Activated CD4-positive, alpha-beta T cell treated with anti-CD3 and anti-CD28 coated beads for 1 hour (primary cell): ENCODE measurements at places on chromosomes 7 and 10.

- no peak for DNase-seq
Measured at GRCh38 chr10:69640196-69640980, 10.3 kb downstream of the FAM241B start.

DNA sequence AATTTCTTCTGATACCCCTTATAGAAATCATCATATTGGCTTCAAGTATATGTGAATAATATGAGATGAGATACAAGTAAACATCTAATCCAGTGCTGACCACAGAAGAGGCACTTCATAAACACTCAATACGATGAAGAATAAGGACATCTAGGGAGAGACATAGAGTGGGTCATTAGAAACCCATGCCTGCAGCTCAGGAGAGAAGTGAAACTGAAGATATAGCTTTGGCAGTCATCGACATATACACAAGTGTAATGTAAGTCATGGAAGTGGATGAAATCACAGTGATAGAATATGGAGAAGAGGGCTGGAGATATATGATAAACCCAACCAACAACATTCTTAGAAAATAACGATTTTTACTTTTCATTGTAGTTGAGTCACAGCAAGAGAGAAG is 665.0 kb downstream of the PARD3 start:
- no peak for DNase-seq

GRCh38 chr7:148633761-148634160 is 43.2 kb downstream of the C7orf33 start:
- no peak for DNase-seq

DNA sequence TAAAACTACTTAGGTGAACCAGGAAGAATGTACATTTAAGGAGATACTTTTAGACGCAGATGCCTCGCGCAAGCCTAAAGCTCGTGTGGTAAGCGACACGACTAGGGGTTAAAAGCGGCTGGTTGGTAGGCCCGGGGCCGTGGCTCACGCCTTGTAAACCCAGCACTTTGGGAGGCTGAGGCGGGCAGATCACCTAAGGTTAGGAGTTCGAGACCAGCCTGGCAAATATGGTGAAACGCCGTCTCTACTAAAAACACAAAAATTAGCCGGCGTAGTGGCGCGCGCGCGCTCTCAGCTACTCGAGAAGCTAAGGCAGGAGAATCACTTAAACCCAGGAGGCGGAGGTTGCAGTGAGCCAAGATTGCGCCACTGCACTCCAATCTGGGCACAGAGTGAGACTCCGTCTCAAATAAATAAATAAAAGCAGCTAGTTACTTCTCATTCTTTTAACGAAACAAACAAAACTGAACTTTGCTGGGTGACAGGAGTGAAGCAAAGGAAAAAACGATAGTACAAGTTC is 879 bp downstream of the NUDT5 start:
- DNase-seq, result peak; percentile 15

DNA sequence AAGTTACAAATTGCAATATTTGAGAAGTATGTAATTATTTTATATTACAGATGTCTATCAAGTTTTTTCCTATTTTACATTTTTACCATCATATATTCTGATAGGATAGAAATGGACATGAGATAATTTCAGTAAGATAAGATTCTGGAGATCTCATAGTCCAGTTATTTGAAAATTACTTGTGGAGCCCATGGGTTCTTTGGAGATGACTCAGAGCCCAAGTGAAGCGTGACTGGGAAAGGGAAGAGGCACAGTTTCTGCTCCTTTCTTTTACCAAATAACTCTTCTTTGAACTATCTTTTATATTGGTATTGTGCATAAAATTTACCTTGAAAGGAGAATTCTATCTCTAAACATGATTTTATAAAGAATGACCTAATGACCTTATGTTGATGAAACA is 2.4 kb downstream of the CD36 start:
- no peak for DNase-seq

- DNase-seq, result no peak
Measured at GRCh38 chr7:135936497-135937217, 40.5 kb downstream of the MTPN start.

DNA sequence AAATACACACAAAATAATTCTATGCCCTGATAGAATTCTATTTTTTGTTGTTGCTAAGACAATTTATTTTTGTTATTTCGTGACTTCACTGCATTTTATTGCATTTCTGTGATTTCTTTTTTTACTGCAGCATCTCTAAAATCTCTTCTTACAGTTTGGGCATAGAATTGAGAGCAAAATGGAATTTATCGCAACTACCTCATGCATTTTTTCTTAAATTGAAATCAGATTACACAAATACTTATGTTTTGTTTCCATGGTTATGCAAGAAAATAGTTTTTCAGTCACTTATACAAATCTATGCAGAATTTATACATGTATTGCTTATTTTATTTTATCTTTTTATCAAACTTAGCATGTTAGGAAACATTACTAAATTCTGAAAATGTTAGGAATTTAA is 781.8 kb upstream of the LRRTM3 start:
- no peak for DNase-seq

DNA sequence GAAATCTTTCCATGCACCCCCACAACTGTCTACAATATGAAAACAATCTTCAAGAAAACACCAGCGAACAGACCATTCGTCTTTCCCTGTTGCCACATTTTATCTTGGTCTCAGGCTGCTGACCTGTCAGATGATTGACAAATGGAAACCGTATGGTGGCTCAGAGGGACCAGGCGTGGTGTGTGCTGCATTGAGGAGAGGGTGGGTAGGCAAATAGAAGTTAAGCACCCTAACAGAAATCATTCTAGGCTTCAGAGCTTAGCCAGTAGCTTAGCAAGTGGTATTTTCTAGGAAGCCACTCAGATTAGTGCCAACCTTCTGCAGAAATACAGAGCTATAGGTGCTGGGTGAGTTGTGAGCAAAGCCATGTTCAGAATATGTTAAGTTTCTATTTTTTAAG is 114.9 kb downstream of the DPP6 start:
- DNase-seq, result no peak

DNA sequence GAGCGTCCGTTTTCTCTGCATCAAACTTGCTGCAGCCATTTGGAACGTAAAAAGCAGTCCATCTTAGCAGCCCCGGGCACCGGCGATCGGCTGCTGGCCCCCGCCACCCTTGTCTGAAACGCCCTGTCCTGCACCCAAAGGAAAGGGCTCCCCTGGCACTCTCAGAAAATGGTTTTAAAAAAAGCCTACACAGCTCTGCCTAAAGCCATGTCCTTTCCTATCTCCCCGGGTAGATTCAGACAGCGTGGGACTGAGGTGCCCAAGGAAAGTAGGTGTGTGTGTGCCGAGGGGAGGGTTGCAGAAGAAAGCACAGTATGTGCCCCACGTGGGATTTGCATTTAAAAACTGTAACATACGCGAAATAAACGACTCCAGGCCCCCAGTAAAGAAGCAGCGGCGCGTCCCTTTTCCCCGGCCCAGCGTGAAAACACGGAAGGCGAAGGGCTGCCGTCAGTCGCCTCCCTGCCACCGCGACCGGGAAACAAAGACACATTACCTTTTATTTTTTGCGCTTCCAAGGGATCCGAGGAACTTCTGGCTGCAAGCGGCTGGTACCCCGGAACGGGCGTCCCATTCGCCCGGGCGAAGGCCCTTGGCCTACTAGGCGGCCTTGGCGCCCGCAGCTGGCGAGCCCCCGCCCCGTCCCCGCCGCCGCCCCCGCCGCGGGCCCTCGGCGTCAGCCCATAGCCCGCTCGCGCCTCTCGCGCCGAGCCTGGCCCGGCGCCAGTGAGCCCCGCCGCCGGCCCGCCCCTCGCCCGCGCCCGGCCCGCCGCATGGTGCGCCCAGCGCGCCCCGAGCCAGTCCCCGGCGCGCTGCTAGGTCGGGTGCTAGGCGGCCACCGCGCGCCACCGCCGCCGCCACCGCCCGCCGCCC is 304.6 kb downstream of the PRPF18 start:
- DNase-seq, result no peak

DNA sequence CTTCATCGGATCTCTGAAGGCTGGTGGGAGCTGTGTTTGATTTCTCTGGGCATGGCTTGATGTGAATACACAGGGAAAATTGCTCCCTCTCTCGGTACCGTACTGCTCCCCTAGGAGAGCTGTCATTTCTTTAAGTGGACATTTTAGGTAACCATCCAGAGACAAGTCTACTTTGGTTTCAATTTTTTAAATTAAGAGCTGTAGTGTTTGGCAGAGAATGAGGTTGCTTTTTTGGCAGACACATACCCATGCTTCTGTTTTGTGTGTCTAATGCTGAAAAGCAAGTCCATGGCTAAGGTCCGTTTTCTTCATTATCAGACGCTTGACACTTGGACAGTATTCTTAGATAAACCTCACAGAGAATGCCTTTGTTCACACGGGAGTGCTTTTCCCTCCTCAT is 61.3 kb upstream of the TRIL start:
- DNase-seq, result no peak

DNA sequence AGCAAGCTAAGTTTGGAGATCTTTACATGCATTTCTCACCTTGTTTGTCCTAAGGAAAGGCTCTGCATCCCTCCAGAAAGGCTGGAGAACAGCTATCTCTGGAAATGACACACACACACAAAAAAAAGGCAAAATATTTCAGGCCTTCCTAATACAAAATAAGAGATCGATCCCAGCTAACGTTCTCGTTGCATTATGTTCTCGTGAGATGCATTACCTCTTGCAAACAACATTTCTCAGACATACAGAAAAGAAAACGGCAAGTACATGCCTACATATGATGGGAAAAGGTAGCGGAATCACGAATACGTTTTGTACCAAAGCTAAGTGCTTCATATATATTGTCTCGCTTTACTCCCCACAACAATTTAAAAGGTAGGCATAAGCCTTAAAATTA is 488 bp downstream of the MTERF1 start:
- DNase-seq, result no peak

DNA sequence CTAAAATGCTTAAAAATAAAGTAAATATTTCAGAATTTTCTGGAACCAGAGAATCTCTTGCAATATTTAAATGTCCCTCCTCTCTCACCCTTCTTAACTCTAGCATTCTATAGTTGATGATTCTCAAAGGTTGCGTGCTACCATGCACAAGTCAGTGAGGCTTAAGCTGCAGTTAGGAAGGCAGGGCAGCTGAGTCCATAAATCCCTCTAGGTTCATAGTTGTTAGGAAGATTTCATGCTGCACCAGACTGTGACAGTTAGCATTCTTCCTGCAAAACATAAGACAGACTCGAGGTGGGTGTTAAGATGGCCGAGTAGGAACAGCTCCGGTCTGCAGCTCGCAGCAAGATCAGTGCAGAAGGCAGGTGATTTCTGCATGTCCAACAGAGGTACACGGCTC is 70.6 kb downstream of the MET start:
- no peak for DNase-seq

DNA sequence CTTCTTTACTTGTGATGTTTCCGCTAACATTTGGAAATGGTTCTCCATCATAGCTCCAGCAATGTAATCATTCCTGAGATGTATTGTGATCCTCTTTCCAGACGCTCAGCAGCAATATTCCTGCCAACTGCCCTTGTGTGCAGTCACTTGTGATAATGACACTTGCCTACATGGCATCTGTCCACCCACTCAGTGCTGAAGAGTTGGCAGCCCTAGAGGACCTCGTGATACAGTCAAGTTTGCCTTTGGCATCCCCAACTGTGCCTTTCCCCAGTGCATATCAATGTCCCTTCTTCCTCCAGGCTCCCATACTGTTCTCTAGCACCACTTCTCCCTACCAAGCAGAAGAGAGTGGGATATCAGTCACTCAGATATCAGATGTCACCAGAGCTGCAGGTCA is 64.9 kb downstream of the MYOF start:
- DNase-seq, result no peak

- DNase-seq, result no peak
Measured at GRCh38 chr7:105797652-105798051, 78.7 kb downstream of the ATXN7L1 start.

DNA sequence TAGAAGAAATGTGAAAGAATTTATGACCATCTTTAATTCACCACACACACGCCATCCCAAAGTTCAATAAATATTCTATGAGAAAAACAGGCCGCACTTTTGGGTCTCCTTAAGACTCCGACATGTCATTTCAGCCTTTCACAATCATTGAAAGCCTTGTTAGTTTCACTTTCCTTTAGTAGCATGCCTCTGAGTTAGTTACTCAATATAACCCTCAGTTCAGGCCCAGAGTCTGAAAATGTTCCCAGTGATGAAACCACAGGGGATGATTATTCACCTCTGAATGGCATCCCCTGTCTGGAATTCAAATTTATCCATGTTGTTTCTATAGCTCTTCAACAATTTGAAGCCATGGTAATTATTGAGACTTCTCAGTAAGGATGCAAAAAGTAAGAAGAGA is 278.1 kb upstream of the NRP1 start:
- DNase-seq, result no peak

DNA sequence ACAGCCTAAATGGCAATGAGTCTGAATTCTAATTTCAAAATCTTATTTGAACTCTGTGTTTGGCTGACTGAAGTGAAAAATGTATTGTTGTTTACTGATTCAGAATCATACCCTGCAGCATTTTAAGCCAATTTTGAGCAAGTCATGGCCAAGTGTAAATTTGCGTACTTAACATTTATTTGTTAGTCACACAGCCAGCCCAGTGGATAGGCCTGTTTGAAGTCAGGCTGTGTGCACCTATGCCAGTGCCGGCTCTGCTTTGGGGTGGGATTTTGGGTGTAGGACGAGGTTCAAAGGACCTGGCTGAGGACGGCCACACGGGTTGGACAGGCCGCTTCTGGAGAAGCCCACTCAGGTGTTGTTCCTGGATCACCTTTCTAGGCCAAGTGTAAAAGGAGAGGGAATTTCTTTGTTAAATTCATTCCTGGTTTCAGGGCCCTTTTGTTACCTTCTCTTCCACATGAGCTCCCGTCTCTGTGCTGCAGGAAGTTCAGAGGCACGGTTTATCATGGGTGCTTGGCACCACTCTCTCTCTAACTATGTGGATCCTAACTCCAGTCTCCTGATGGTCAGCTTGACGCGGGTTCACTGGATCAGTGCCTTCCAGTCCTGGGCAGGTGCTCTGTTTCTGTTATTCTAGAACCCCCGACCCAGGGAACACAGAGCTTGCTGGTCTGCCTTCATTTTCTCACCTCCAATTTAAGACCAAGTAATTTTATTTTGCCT is 84.7 kb downstream of the CCNY start:
- no peak for DNase-seq

DNA sequence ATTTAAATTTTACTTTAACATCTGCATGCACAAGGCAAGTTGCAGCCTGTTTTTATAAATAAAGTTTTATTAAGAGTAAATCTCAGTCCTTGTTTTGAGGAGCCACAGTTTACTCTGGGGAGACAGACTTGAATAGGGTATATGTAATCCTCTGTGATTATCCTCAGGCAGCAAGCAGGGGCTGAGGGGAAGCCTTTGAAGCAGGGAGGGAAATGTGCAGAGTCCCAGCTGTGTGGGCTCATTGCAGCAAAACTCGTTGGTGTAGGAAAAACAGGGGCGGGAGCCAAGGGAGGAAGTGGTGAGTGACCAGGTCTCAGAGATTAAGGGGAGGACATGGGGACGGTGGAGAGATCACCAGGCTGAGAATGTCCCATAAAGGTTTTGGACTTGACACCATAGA is 34.3 kb upstream of the SMC3 start:
- DNase-seq, result no peak

GRCh38 chr7:13908667-13909397 is 80.6 kb downstream of the ETV1 start:
- no peak for DNase-seq

GRCh38 chr10:28711041-28711440 is 33.7 kb downstream of the BAMBI start:
- no peak for DNase-seq
